ENCODE measurements at places on chromosomes 11 and 22. TPM values are rescaled to one million over a fixed set of nuclear protein-coding genes. Genes with fewer than 3 reads are reported as not detected.

Gene SLC22A8
- not detected for total RNA-seq

Gene PRG3
- not detected for total RNA-seq

Gene OR52I1
- not detected for total RNA-seq

Gene TUBA8
- 3.9 TPM for total RNA-seq

Gene RPS6KA4
- total RNA-seq = 44.4 TPM

Gene B3GAT1
- not detected for total RNA-seq

Gene KCTD14
- total RNA-seq = 0.48 TPM

Gene KRTAP5-1
- total RNA-seq = not detected

Gene NCR3LG1
- 8.5 TPM for total RNA-seq

Gene KRTAP5-4
- not detected for total RNA-seq

Gene ANKK1
- under 0.01 TPM for total RNA-seq

Gene RHOD
- 13.4 TPM for total RNA-seq

Gene MGAT3
- total RNA-seq = not detected

Gene KCNJ4
- not detected for total RNA-seq

Gene BIK
- total RNA-seq = 0.76 TPM

Gene LINC01488
- total RNA-seq = not detected

Gene PDGFB
- 148 TPM for total RNA-seq

Gene DEUP1
- not detected for total RNA-seq

Gene C11orf91
- 0.33 TPM for total RNA-seq

Gene MTCH2
- total RNA-seq = 59.4 TPM

Gene OR5B21
- total RNA-seq = not detected

Gene MCM5
- 53.6 TPM for total RNA-seq

Gene NLRP14
- 0.65 TPM for total RNA-seq

Gene SLN
- total RNA-seq = not detected

Gene SCGB1C1
- not detected for total RNA-seq

Gene BTG4
- total RNA-seq = not detected

Gene SIPA1
- total RNA-seq = 68.6 TPM

Gene SYVN1
- 21.8 TPM for total RNA-seq

Gene IFITM10
- total RNA-seq = 0.29 TPM

Gene CAPN5
- total RNA-seq = 9.7 TPM

Gene SCO2
- 2.9 TPM for total RNA-seq

Gene REXO2
- total RNA-seq = 103 TPM

Gene LUZP2
- under 0.01 TPM for total RNA-seq
